Left cardiac atrium (tissue), 4 donors: ENCODE measurements at places on chromosomes 5 and 9. TPM values are rescaled to one million over a fixed set of nuclear protein-coding genes. Genes with fewer than 3 reads are reported as not detected.

DNA sequence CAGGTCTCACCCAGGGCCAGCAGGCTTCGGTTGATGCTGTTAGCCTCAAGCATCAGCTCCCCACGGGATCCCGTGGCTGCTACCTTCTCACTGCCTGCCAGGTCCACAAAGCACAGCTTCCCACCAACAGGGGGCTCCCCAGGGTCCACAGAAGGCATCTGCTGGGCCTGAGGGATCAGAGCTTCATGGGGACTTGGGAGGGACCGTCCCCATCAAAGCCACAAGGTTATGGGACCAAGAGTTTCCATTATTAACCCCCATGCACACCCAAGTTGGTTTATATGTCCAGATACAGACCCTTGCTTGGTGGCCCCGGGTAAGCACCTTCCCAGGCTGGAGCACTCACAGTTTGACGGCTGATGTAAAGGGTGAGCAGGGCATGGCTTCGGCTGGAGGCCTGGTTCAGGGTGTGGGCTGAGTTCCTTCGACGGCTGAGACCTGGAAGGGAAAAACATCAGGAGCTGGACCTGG is 3.0 kb downstream of the KIF12 start:
- no peak for DNase-seq

Gene FGD3
- 5.2 TPM for total RNA-seq

- no peak for DNase-seq
Measured at GRCh38 chr9:4844056-4844838, 51.5 kb downstream of the RCL1 start.

- DNase-seq = no peak
Measured at GRCh38 chr9:127626752-127627493, 14.8 kb downstream of the STXBP1 start.

Gene PLGRKT
- total RNA-seq = 31.9 TPM
